Liver (tissue), 10 donors: ENCODE measurements at places on chromosomes 6 and 20. TPM values are rescaled to one million over a fixed set of nuclear protein-coding genes. Genes with fewer than 3 reads are reported as not detected.

Gene NNAT
- not detected for total RNA-seq

Gene SLC32A1
- not detected for total RNA-seq

Gene DNMT3B
- total RNA-seq = 2.8 TPM

Gene KIAA0408
- total RNA-seq = 0.28 TPM

Gene GJA10
- total RNA-seq = not detected

GRCh38 chr20:4074877-4075455, 59.6 kb upstream of the RNF24 start:
- no peak for DNase-seq

DNA sequence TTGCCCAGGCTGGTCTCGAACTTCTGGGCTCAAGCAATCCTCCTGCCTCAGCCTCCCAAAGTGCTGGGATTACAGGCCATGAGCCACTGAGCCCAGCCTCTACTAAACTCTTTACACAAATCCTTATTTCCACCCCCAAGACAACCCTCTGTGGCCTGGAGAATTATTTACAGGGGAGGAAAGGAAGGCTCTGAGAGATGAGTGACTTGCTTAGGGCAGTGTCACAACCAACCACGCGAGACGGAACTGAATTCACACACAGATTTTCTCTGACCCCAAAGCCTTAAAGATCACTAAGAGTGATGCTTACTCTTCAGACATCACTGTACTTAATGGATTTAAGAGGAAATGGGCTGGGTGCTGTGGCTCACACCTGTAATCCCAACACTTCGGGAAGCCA, 86.2 kb downstream of the RIPOR3 start:
- DNase-seq = no peak

Gene OR2H2
- total RNA-seq = not detected

Gene TMEM151B
- not detected for total RNA-seq

Gene PCK1
- total RNA-seq = 532 TPM

DNA sequence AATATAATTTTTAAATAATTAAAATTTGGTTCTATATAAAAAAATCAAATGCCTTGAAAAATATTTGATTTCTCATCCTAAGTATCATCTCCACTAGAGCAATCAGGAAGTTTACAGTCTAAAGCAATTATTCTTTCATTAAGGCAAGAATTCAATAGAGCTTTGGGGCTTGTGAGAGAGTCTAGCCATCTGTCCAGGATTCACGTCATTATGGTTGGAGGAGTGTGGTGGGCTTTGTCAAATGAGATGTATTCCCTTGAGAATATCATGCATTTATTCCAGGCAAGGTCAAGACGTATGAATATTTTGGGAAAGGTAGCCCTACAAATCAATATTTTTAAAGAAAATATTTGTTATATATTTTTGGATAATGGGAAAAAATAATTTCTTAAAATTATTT, 132.4 kb downstream of the ELOVL4 start:
- no peak for DNase-seq

DNA sequence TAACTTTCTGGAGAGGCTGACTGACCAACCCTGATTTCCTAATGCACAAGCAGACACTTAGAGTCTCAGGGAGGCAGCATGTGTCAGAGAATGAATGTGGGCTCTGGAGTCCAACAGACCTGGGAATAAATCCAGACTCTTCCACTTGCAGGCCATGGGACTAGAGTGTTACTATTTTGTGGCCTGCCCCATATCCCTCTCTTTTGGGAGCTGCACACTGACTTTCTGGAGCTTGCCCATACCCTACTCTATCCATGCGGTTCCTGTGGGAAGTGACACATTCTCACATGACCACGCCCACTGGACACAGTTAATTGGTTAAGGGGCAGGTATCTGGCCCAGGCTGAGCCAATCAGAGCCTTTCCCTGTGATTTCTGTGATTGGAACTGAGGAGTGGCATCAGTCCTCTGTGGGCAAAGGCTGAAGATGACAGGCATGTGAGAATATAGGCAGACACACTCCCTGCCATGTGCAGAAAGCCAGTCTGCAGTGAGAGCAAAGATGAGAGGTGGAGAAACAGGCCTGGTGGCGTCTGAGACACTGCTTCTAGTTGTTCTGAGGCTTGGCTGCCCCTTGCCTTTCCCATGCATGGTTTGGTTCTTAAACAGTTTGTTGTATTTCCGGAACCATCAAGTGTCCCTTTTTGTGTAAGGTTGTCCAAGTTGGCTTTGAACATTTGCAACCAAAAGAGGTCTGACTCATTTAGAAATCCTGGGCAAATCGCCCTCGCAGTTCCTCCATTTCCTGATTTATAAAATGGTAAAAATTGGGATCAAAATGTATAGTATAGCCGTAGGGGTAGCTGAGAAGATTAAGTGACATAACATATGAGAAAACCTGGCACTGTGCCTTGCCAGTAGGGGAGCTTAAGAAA, 125.6 kb downstream of the CDC5L start:
- no peak for DNase-seq

DNA sequence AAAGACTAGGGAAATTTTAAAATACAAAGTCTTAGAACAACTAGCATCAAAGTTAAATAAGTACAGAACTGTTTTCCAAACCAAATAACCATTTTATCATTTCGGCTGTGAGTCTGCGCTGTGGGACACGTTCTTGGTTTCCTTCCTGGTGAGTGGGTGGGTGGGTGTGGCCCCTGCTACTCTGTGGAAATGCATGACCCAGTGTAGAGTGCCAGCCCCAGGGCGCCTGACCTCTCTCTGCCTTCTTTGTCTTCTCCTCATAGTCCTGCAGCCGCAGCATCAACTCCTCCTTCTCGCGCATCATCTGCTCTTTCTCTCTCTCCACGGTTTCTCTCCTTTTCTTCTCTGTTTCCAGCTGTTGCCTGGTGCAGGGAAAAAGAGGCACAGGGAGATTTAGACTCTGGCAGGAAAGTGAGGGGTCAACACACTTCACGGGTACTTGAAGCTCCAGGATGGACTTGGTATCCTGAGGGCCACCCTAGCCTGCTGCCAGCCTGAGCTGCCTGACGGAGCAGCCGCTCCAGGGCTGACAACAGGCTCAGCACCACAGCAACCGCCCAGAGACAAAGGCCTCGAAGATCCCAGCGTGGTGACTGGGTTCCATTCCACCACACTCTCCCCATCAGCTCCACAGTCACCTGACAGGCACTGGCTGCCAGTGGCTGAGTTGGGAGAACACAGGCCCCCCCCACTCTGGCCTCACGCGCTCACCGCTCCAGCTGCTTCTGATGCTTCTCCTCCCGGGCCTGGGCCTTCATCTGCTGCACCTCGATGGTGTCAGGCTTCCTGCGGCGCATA, 48.4 kb downstream of the EZR start:
- DNase-seq = no peak

DNA sequence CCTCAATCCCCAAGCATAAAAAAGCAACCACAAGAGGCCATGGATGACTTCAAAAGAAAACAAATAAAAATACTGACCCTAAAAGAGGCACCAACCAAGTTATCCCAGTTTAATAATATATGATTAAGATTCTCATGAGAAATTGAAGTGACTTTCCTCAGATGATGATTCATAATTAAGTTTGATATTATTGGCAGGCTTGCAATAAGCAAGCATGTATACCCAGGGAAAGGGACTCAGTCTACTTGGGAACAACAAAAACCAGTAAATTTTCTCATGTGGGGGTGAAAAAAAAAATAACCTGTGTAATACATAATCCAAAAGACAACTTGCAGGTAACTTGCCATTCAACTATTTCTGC, 19.6 kb downstream of the JAG1 start:
- DNase-seq = no peak

- DNase-seq = no peak
These were observed 347.7 kb downstream of the BCKDHB start for GRCh38 chr6:80454197-80454596.

DNA sequence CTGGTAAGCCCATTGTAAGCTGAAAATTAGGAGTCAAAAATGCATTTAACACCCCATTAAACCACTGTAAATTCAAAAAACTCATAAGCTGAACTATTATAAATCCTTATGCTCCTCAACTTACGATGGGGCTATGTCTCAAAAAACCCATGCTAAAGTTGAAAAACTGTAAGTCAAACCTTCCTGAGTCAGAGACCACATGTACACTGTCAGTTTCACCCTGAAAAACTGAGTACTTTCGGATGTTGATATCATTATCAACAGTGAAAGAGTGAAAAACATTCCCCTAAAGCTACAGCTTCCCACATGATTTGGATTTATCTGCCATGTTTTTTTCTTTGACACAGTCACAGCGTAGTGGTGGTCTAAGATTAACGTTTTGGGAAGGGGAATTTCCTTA, 14.2 kb downstream of the RAB23 start:
- DNase-seq = no peak

DNA sequence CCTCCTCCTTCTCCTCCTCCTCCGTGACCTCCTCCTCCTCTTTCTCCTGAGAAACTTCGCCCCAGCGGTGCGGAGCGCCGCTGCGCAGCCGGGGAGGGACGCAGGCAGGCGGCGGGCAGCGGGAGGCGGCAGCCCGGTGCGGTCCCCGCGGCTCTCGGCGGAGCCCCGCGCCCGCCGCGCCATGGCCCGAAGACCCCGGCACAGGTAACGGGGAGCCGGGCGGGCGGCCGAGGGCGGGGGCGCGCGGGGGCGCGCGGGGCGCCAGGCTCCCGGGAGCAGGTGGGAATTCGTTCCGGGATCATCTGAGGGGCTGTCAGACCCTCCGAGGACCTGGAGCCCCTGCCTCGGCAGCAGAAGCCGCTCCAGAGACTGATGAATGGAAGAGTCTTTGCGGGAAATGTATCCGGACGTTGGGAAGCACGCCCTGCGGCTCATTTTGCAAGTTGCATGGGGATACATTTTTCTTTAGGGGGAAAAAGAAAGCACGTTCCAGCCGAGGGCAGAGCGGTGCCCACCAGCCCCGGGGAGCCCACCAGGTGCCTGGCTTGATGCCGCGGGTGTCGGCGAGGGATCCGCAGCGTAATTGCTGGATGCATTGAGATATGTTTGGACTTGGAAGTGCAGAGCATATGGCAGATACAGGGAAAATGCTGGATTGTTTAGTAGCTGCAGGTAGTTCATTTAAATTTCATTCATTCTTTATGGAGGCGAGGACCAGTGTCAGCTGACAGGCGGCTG, 394 bp downstream of the MYB start:
- no peak for DNase-seq

Gene RAB23
- 3.0 TPM for total RNA-seq

- DNase-seq = no peak
These were observed 156.4 kb upstream of the CARMIL1 start for GRCh38 chr6:25122622-25123237.

DNA sequence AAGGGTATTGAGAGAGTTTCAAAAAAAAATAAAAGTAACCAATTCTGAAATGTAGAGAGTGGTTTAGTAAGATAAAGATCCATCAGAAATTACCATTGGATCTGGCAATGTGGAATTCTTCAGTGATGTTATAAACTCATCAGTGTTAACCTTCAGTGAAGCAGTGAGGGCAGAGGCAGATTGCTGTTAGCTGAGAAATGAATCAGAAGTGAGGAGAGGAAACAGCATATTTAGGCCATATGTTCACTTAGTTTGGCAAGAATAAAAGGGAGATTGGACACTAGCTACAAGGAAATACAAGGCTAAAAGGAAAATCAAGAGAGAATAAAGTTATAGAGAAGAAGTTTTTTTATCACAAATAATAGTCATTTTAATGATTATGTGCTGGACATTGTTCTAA, 9.6 kb downstream of the KCNQ5 start:
- no peak for DNase-seq

GRCh38 chr20:24495266-24495665, 25.8 kb downstream of the SYNDIG1 start:
- DNase-seq = no peak

DNA sequence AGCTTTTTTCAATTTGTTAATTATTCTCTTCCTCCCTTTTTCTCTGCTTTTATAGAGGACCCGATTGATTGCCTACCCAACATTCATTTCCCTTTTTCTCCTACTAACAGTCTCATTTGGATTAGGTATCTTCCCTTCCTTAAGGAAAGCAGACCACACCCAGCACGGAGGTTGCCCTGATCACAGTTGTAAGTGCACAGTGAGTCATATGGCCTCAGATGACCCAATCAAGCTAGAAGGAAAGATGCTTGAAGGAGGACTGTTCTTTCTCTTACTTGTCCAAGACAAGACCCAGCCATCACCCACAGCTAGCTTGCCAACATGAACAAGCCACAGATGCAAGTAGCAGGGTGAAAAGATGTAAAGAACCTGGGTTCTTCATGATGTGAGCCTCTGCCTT, 518.6 kb downstream of the PKHD1 start:
- DNase-seq = no peak

GRCh38 chr6:78781001-78781400, 86.3 kb upstream of the IRAK1BP1 start:
- DNase-seq = no peak

DNA sequence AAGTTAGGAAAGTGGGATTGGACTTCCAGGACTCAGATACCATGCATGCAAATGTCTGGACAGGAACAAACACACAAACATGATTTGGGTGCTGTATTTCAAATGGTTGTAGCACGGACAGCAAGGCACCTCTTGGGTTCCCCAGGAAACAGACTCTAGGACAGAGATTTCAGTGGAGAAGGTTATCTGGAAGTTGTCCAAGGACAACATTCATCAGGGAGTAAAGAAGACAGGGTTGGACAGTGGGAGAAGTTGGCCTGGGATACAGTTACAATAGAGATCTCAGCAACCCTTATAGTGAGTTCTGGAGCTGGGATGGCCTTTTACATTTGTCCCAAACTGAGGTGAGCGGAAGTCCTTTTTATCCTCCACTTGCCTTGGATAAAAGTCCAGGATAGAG, 19.8 kb upstream of the TINAG start:
- DNase-seq = no peak

DNA sequence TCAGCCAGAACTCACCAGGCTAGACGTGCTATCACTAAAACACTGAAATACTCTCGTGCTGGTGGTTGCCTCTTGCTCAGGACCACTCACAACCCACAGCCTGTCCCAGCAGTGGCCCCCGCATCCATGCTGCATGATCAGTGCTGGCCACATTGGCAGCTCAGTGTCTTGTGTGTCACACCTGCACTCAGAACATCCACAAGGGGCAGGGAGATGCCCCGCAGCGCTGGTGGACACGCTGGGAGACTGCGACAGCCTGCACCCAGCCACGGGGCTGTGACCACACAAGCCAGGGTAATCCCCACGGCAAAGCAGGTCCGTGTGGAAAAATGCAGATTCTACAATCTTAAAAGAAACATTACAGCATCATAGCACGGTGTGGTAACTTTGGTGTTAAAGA, 23.9 kb upstream of the APMAP start:
- DNase-seq = no peak

Gene HS3ST5
- total RNA-seq = not detected
